ENCODE measurements at places on chromosomes 3 and 15.

- DNase-seq: no peak
These were observed 25.4 kb downstream of the EDEM1 start for GRCh38 chr3:5212628-5213573.

DNA sequence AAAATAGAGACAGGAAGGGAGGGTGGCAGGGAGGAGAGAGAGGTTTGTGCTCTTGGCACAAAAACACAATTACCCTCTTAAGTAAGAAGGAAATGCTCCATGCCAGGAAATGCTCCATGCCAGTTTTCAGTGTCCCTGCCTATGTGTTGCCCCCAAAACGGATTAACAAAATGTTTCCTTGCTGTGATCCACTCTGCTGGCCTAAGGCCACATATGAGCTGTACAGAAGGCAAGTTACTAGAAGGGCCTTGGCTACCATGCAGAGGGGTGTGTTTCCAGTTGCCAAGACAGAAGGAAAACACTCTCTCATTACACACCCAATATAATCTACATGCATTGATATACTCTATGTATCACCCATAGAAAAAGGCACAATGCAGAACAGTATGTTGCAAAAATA lies 98.2 kb upstream of the PTPRG start:
- DNase-seq: no peak

- DNase-seq: no peak
These were observed 1.2 kb upstream of the BBX start for GRCh38 chr3:107521469-107522059.

DNA sequence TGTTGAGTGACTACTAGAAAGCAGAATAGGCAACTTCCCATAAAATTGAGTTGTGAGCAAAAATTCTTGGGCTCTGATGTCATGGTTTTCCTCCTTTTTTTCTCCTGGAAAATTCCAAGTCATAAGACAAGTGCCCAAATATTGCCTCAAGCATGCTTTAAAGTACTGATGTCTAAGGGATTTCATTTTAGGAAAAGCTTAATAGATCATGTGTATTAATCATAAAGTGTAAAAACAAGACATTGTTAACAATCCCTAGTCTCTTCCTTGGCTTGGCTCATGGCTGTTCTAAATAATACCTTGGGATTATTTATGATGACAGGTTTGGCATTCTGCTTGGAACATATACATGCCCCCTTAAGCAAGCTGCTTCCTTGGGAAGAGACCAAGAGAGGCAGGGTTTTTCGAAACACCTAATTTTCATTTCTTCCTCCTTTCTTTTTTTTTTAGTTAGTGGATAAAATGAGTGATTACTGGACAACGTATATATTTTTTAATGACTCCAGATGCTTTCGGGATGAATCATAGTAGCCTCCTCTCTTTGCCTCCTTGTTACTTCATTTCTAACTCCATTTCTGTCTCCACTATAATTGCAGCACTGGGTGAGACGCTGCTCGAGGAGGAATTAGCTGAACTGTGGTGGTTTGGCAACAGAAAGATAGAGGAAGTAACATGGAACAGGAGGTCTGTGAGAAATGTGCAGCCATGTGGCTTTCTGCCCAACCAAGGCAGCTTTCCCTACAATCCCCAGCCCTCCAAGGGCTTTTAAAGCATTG lies 104.9 kb downstream of the TPRG1 start:
- DNase-seq: no peak

- DNase-seq: no peak
These were observed 180.5 kb downstream of the OPA1 start for GRCh38 chr3:193773266-193774220.

- DNase-seq: no peak
These were observed 79.3 kb downstream of the AQP9 start for GRCh38 chr15:58217460-58217859.

- no peak for DNase-seq
These were observed 145.4 kb downstream of the ALCAM start for GRCh38 chr3:105512061-105512460.

- no peak for DNase-seq
These were observed 203.3 kb downstream of the PLCL2 start for GRCh38 chr3:17088017-17088416.

- DNase-seq: no peak
These were observed 220.8 kb upstream of the TPRG1 start for GRCh38 chr3:188950832-188951489.

GRCh38 chr3:186220911-186221645 lies 112.2 kb upstream of the ETV5 start:
- no peak for DNase-seq

GRCh38 chr3:118781839-118782238 lies 252.8 kb downstream of the IGSF11 start:
- DNase-seq: no peak
